Non-pigmented ciliary epithelial cell (primary cell): ENCODE measurements at places on chromosomes 4 and X.

DNA sequence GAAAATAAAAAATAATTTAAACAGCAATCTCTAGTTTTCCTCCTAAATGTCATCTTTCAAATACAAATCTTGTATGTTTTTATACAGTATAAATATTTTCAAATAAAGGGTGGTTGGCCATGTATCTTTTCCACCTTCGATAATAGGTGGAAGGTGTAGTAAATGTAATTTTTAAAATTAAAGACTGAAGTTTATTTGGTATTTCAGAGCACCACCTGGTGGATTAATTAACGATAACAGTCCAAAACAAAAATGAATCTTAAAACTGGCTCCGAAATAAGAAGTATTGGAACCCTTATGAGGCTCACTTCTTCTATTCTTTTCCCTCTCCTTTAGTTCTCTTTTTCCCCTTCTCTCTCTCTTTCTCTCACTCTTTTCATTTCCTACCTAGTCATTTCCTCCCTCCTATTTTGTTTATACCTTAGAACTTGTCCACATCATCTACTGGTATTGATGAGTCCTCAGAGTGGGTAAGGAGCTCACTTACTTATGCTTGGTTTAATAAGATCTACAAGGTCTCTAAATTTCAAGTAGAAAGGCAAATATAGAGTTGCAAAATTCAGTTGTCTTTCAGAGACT is 82.9 kb upstream of the EXOC1L start:
- DNase-seq = no peak

- no peak for DNase-seq
These were observed 129.3 kb downstream of the SHROOM3 start for GRCh38 chr4:76564123-76564915.

DNA sequence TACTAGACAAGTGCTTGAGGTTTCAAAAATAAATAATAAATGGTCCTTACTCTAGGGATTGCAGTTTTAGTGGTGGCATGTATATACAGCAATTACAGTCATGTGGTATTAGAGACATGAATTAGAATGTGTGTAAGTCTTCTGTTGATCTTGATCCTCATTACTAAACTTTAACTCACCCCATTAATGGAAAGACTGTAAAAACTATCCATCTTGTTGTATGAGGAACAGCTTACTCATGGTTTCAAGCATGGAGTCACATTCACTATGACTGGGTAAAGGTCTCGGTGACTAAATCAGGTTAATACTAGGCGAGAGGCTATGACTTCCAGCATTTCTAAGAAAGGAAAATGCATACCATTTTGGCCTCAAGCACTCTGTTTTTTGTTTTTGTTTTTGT is 107.0 kb upstream of the HPGD start:
- no peak for DNase-seq

- no peak for DNase-seq
These were observed 29.2 kb downstream of the FANCB start for GRCh38 chrX:14843666-14844065.

DNA sequence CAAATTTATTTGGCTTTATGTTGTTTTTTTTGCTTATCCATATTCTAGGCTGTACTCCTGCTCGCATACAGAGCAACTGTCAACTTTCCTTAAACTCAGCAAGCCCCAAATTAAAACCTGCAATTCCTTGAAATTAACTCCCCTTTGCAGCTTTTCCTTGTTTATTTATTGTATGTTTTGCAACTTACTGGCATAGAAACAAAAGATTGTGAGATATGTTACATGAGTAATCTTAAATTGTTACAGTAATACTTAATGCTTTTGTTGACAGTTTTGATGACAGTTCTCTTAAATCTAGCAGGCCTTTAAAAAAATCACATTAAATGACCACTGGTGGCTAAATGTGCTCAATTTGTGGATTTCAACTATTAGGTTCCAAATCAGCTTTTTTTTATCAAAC is 4.5 kb downstream of the DDX3X start:
- no peak for DNase-seq
